Osteocyte (in vitro differentiated cells): ENCODE measurements at places on chromosomes 6 and 20.

DNA sequence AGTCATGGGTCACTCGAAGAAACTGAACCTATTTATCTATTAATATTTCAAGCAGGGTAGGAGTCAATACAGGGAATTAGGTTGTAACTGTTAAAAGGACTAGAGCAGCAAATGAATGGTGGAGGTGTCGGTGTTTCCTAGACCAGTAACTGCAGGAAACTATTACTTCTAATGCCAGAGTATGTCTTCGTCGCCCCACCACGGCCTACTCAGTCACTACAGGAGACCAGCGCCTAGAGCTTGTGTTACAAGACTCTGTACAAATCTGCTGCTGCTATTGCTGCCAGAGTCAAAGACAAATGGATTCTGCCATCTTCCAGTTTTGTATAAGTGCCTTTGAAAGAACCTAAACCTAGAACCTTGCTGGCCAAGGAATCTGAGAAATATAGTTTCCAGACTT, 343.9 kb downstream of the SOX4 start:
- DNase-seq, result no peak

DNA sequence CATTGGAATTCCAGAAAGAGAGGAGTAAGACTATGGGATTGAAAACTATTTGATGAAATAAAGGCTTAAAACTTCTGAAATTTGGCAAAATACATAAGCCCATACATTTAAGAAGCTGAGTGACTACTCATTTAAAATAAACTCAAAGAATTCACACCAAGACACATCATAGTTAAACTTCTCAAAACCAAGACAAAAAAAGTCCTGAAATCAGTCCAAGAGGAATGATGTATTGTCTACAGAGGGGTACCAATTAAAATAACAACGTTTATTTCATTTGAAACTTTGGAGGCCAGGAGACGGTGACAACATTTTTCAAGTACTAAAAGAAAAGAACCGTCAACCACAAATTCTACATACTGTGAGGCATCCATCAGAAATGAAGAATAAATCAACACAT, 841.4 kb upstream of the MAP3K7 start:
- DNase-seq, result no peak

DNA sequence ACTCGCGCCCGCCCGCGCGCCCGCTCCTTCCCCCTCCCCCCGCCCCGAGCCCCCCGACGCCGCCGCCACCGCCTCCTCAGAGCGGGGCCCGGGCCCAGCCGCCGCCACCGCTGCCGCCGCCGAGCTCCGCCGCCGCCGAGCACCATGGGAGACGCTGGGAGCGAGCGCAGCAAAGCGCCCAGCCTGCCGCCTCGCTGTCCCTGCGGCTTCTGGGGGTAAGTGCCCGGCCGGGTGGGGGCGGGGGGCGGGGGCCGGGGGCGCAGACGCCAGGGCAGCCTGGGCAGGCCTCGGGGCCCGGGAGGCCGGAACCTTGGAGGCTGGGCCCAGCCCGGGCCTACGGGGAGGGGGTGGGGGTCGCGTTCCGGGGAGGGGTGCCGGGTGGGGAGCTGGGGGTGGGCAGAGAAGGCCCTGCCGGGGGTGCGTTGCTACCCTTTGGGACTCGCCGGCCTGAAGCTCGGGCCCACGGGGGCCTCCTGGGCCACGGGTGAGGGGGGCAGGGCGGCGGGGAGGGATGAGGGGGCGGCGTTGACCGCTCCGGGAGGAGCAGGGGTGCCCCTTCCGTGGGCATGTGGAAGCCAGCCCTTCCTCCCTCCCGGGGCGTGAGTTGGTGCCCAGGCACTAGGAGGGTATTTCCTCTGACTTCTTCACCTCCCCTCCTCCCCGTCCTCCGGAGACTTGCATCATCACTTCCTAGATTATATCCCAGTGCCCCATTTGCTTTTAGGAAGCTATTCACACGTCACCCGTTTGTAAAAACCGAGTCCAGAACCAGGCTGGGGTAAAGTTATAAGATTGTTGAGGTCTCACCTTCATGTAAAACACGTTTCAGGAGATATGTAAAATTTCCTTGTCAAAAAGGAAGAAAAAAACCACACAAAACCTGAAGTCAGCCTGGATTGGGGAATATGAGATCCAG, 533 bp downstream of the ZFAND3 start:
- DNase-seq, result peak; percentile 85

- no peak for DNase-seq
Observed at GRCh38 chr20:47117773-47118172, 223.1 kb downstream of the EYA2 start.

DNA sequence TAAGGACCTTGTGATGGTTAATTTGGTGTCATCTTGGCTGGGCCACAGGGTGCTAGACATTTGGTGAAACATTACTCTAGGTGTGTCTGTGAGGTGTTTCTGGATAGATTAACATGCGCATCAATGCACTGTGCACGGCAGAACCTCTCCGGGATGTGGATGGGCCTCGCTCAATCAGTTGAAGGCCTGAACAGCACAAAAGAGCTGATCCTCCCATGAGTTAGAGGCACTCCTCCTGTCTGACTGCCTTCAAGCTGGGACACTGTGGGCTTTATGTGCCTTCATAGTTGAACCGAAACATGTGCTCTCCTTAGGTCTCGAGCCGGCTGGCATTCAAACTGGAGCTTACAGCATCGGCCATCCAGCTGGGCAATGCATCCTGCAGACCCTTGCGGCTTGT, 88.8 kb downstream of the HUS1B start:
- DNase-seq, result no peak

GRCh38 chr6:145704143-145704781, 31.1 kb downstream of the EPM2A start:
- DNase-seq, result no peak

DNA sequence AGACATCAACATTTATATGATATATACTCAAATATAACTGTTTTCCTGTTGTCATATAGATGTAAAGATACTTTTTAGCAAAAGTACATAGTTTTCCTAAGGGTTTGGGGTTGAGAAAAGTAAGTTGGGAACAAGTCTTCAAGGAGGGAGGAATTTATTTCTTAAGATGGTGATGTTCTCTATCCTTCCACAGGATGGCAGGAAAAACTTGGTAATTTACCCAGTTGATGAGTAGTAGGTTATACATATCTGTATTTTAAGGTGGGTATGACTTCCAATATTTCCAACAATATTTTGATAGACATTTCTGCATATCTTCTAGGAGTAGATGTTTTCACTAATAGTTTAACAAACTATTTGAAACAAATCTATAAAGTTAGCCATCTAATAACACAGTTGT, 254.4 kb downstream of the RIMS1 start:
- no peak for DNase-seq

GRCh38 chr20:14955399-14955798, 618.0 kb upstream of the FLRT3 start:
- DNase-seq, result no peak

DNA sequence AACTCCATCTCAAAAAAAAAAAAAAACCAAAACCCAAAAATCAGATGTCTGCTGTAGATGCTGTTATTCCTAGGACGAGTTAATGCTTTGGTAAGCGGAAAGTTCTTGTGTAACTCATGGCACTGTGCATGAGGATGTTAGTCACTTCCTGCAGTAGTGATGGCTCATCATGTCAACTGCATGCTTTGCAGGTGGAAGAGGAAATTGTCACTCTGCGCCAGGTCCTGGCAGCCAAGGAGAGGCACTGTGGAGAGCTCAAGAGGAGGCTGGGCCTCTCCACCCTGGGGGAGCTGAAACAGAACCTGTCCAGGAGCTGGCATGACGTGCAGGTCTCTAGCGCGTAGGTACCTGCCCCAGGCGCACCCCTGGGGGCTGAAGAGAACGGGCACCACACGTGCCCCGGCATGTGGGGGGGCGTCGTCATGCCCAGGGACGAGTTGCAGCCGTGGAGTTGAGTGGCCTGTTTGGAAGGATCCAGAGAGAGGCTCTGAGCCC, 8.5 kb downstream of the TPD52L2 start:
- DNase-seq, result no peak

GRCh38 chr20:62845416-62846160, 16.0 kb downstream of the TCFL5 start:
- DNase-seq, result no peak

GRCh38 chr20:15923030-15923776, 650.0 kb downstream of the KIF16B start:
- DNase-seq, result no peak

DNA sequence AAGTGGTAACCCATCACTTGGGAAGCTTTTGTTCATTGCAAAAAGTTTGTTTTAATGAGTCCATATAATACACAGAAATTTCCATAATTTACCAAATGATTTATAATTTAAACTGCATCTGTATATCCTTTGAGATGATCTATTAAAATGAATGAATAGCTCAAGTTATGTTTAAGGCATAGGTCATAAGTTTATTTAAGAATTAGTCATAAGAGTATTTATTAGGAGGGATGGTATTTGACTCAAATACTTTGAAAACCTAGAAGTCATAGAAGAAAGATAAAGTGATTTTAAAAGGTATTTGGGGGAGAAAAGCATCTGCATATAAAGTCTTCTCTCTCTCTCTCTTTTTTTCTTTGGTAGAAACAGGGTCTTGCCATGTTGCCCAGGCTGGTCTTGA, 388.5 kb downstream of the CDKAL1 start:
- DNase-seq, result no peak

DNA sequence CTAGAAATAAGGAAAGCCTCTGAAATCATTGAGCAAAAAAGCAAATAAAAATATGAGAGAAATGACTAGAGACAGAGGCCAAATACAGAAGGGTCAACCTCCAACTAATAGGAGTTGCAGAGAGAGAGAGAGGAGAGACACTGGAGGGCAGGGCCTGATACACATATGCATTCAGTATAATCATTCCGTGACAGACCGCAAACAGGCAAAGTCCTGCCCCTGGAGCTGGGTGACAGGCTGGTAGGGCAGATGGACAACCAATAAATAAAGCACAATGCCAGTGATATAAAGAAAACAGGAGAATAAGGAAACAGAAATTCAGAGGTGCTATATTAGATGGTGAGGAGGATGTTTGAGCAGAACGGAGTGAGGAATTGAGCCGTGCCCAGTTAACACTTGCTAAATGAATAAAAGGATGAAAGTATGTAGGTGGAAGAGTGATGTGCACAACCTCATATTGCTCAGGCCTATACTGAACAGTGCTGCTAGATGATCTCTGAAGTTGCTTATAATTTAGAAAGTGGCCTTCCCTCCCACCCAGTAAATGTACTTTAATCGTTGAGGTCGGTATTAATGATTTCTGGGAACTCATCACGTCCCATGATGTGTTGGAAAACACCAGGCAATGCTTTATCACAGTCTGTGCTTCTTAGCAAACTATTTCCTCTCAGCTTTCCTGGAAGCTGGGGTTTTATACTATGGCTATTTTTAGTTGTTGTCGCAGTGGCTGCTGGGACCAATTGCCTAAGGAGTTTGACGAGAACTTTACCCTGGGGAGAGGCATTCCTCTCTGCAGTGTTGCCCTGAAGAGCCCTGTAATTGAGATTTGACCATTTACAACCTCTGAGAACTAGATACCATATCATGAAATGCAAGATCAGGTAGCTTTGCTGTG, 37.6 kb upstream of the CLIC5 start:
- DNase-seq, result no peak

DNA sequence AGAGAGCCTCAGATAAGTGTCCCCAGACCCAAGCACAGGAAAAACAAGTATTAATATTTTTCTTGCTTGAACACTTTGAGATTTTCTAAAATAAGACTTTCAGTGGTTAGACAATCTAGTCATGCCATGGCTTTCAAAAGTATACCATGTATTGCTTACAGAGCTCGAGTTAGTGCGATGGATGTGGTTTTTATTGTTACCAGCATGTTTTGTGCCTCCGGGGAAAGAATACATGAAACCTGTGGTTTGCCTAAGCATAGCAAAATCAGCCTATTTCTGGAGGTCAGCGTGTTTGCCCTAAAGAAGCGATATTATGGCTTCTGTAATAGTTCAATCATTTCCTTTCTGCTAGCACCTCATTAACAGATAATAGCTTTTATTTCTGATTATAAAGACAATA, 21.6 kb downstream of the RIN2 start:
- DNase-seq, result no peak

DNA sequence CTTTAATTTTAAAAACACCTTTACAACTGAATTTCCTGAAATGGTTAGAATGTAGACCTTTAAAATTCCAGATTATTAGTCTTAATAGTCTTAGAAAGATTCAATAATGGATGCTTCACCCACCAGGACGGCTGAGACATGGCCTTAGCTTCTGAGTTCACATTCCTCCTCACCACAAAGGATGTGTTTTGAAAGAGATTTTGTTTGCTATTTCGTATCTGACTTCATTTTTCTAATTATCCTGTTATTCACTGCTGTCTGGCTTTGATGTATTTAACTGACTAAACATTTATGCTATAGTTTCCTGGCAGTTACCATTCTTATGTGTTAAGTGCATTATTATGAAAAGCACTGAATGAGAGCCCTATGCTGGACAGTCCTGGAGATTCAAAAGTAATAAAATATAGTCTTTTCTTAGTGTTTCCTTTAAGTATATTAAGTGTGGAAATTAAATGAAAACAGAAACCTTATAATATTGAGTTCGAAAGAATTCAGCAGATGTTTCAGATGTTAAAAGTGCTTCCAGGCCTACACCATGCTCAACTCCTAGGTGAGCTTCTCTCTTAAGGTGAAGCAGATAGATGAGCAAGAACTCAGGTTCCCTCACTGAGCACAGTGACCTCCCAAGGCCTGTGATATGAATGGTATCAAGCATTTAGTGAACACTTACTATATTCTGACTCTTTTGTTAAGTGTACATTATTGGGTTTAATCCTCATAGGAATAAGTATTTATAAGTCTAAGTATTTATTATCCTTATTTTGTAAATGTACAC, 40.3 kb downstream of the MAP3K4 start:
- DNase-seq, result no peak

GRCh38 chr6:23704479-23705052, 421.4 kb upstream of the NRSN1 start:
- no peak for DNase-seq

DNA sequence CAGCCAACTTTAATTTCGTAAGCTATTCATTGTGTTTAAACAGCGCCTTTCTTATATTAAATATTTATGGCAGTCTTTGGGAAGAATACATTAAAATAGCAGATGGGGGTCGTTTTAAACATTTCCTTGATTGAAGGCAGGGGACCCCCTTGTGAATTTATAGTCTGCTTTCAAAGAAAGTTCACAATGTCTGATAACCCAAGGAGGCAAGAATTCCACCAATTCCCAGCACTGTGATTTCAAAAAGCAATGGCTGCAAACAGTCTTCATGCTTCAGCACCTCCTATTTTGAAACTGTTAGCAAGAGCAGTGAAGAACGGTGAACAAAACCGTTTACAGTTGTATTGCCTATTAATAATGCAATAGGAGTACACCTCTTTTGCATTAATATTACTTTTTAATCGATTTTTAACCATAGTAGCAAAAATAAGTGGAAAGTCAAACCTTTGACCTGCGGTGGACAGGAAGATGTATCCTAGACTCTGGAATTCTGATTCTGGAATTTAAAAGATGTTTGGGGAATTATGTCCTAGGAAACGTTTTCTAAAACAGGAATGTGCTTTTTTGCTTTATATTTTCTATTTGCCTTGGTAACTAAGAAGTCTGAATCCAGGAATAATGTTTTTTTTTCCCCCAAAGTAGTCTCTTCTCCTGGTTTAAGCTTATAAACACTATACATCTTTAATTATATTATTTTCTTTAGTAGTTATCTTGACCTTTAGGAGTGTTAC, 393.0 kb downstream of the CDKAL1 start:
- no peak for DNase-seq
